ENCODE measurements at places on chromosomes 2 and 18.

DNA sequence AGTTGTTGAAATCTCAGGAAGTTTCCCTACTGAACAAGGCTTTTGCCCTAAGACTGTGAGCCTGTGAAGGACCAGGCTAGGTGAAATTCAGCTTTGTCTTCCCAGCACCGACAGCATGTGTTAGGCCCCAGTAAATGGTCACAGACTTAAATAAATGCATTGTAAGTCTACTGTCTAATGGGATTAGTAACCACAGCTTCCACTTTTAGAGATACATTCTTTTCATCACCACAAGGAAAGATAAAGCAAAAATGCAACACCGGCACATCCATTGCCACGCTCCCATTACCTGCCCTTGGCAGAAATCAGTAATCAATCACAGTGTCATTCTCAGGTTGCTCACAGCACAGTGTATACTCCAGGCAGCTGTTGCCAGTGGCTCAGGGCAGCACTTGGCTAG lies 59.3 kb downstream of the CRACDL start:
- DNase-seq, result no peak

- no peak for DNase-seq
Observed at GRCh38 chr2:39558906-39559305, 106.8 kb upstream of the TMEM178A start.

GRCh38 chr2:98114643-98115330 lies 27.8 kb downstream of the VWA3B start:
- no peak for DNase-seq

- no peak for DNase-seq
Observed at GRCh38 chr18:12009581-12010140, 28.4 kb downstream of the IMPA2 start.

GRCh38 chr18:10459587-10459986 lies 5.2 kb downstream of the APCDD1 start:
- no peak for DNase-seq

DNA sequence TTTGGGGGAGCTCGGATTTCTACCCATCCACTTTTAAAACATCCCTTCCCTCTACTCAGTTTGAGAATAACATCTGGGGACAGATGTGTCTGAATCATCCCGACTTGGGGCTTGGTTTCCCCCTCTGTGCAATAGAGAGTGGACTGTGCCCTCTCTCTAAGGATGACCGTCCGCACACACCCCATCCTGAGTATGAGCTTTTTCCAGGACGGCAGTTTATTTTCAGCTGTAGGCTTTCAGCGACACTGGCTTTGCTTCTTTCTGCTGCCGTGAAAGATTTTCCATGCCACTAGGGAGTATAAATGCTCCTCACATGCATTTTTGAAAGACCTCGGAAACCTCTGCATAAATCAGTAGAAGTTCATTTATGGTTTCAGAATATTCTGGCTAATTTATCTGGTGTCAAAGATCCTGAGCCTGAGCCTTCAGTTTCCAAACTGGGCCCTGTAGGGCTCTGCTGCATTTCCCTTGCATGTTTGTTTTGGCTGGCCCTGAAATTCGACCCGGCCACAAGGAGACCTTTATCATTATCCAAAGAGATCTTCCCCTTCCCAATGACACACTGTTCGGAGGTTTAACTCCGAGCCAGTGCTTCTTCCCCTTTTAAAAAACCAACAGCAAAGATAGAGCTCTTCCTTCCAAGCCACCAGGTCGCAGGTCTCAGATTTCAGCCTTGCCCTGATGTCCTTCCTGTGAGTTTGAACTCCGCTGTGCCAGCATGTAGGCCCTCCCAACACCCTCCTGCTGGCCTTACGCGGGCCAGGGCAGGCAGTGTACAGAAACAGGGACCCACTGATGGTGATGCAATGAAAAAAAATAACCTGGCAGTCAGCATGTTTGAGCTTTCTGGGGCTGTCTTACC lies 53.3 kb downstream of the FECH start:
- no peak for DNase-seq

All from CD4-positive, alpha-beta T cell treated with Interferon alpha-2 for 1 hour (primary cell).